Common myeloid progenitor, CD34-positive (primary cell): ENCODE measurements at places on chromosomes 7 and 10.

DNA sequence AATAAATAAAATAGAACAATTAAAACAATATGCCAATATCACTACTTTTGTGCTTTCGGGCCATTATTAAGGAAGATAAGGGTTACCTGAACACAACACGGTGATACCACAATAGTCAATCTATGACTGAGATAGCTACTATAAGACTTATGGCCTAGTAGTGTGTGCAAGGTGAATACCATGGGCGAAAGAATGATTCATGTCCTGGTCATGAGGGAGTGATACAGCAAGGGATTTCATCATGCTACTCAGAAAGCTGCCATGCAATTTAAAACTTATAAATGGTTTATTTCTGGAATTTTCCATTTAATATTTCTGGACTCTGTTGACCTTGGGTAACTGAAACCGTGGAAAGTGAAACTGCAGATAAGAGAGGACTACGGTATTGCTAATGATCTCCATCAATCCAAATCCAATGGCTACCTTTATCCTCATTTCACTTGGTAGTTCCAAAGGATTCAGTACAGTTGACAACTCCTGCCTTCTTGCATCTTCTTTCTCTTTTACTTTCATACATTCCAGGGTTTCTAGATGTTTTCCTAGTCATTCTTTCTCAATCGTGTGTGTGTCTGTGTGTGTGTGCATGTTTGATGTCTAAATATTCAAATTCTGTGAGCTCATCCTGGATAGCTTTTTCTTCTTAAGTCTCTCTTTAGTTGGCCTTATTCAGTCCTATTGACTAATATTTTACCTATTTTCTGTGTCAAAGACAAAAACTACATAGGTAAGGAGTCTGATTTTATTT is 100.5 kb upstream of the MAGI2 start:
- no peaks in the 10 kb centered on the region for H3K27me3 ChIP-seq
- H3K36me3 ChIP-seq, result no peaks in the 10 kb centered on the region
- no peak overlapping the region for H3K4me3 ChIP-seq
- H3K27ac ChIP-seq, result no peak overlapping the region
- DNase-seq, result no peak

DNA sequence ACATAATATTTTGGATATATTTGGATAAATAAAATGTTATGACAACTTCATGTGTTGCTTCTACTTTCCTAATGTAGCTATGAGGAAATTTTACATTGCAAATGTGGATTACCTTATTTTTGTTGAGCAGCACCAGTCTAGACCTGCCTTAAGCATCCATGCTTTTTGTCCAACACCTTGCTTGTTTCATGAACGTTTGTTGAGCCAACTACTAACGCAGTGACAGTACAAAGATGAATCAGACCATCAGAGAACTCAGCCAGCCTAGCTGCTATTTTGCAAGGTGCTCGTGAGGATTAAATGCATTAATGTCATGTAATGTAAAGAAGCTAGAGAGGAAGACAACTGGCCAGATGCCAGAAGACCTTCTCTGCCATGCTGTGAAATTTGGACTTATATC is 1.1 kb upstream of the ZC3HAV1L start:
- peaks cover 28% of the 10 kb centered on the region for H3K4me1 ChIP-seq
- no peak for DNase-seq
- H3K27me3 ChIP-seq, result no peaks in the 10 kb centered on the region
- H3K4me3 ChIP-seq, result no peak overlapping the region

DNA sequence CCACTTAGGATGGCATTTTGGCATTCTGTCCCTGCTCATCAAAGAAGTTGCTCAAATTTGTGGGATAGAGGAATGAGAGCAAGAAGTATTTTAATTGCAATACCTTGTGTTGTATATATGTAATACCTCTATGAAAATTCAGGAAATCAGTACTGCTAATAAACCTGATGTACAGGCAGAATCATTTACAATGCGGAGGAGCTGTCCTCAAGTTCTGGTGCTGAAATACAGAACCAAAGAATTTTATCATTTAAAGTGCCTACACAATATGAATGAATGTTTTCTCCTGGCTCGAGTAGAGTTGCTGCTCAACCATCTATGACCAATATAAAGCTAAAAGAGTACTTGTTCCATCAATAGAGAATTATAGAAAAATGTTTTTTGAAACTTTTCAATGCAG is 305.8 kb downstream of the PLXNA4 start:
- H3K36me3 ChIP-seq, result no peaks in the 10 kb centered on the region
- no peaks in the 10 kb centered on the region for H3K4me1 ChIP-seq
- no peak overlapping the region for H3K27ac ChIP-seq

GRCh38 chr7:44750921-44751571 is 2.4 kb downstream of the ZMIZ2 start:
- H3K4me1 ChIP-seq, result peaks cover 34% of the 10 kb centered on the region
- H3K27me3 ChIP-seq, result no peaks in the 10 kb centered on the region
- peak; percentile 80 for DNase-seq
- peak overlapping the region; percentile 6 for H3K4me3 ChIP-seq
- H3K36me3 ChIP-seq, result no peaks in the 10 kb centered on the region

- no peak for DNase-seq
- no peaks in the 10 kb centered on the region for H3K27me3 ChIP-seq
- H3K36me3 ChIP-seq, result no peaks in the 10 kb centered on the region
- H3K27ac ChIP-seq, result no peak overlapping the region
- H3K4me3 ChIP-seq, result no peak overlapping the region
These were observed 59.6 kb downstream of the SH3PXD2A start for GRCh38 chr10:103795634-103796270.

DNA sequence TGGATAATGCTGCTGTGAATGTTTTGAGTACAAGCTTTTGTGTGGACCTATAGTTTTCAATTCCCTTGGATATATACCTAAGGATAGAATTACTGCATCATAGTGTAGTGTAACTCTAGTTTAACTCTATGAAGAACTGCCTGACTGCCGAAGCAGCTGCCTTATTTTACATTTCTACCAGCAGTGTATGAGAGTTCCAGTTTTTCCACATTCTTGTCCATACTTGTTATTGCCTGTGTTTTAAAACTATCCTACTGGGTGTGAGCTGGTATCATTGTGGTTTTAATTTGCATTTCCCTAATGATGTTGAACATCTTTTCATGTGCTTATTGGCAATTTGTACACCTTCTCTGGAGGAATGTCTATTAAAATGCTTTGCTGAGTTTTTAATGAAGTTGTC is 15.7 kb downstream of the SEPTIN7 start:
- H3K27ac ChIP-seq, result no peak overlapping the region
- H3K36me3 ChIP-seq, result peaks cover 5% of the 10 kb centered on the region
- H3K4me3 ChIP-seq, result no peak overlapping the region
- no peak for DNase-seq

DNA sequence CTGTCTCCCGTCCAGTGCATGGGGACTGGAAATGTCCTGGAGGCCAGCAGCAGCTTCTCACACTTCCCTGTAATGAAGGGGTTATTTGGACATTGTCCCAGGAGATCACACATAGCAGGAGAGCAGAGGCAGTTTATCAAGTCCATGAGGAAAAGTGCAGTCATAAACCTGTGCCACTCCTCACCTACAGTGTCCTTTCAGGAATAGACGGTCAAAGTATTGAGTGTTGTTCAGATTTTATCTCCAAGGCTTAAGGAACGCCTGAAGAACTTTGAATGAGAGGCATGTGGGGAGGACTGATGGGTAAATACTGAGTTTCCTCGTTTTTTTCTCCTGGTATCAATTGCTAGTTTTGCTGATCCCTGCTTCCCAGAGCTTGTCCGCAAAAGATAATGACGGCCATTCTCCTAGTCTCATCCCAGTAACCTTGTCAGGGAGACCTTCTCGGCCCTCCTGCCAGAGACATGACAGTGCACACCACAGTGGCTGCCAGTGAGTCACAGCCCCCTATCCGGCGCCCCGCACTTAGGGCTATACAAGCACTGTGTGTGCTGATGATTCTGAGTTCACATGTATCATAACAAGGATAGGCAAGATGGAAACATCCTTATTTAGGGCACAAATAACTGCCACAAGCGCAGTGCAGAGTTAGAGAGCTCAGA is 495.5 kb upstream of the MGMT start:
- no peaks in the 10 kb centered on the region for H3K4me1 ChIP-seq
- no peak for DNase-seq
- no peak overlapping the region for H3K27ac ChIP-seq
- no peaks in the 10 kb centered on the region for H3K27me3 ChIP-seq
- no peaks in the 10 kb centered on the region for H3K36me3 ChIP-seq

DNA sequence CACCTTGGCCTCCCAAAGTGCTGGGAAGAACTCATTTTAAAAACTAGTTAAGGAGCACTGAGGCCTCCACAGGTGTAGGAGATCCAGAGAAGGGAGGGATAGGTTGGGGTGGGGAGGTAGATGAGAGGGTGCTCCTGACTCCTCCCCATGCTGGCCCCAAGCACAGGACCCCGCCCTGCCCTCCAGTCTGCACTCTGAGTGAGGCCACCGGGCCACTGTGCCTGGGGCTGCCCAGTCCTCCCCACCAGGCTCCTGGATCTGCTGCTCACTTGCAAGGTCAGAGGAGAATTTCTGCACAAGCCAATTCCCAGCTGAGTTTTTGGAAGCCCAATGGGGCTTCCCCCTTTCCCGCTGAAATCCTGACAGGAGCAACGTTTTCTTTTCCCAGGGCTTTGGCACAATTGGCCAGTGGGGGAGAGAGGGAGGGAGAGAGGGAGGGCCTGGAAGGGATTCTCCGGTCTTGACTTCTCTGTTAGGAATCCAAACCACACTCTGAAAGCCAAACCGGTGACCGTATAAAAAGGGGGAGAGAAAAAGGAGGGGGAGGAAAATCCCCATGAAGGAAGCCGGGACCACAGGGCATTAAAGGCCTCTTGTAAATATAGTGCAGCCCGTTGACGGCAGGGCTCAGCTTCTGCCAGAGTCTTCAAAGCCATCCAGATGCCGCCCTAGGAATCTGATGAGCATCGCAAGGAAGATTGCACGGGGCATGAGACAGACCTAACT is 116.2 kb downstream of the SH3PXD2A start:
- H3K4me1 ChIP-seq, result no peaks in the 10 kb centered on the region
- no peaks in the 10 kb centered on the region for H3K36me3 ChIP-seq
- H3K27ac ChIP-seq, result no peak overlapping the region
- no peaks in the 10 kb centered on the region for H3K27me3 ChIP-seq
- no peak for DNase-seq

- H3K27ac ChIP-seq, result no peak overlapping the region
- no peaks in the 10 kb centered on the region for H3K27me3 ChIP-seq
- no peak overlapping the region for H3K4me3 ChIP-seq
- H3K36me3 ChIP-seq, result no peaks in the 10 kb centered on the region
- H3K4me1 ChIP-seq, result peaks cover 3% of the 10 kb centered on the region
- no peak for DNase-seq
These were observed 254.4 kb upstream of the ZMIZ1 start for GRCh38 chr10:78814407-78814806.

GRCh38 chr10:79149345-79149661 is 80.5 kb downstream of the ZMIZ1 start:
- no peak overlapping the region for H3K4me3 ChIP-seq
- H3K4me1 ChIP-seq, result peaks cover 77% of the 10 kb centered on the region
- H3K36me3 ChIP-seq, result peaks cover 22% of the 10 kb centered on the region
- peak; percentile 47 for DNase-seq
- no peaks in the 10 kb centered on the region for H3K27me3 ChIP-seq
